Lung microvascular endothelial cell (primary cell): ENCODE measurements at places on chromosomes 3 and 15. TPM values are rescaled to one million over a fixed set of nuclear protein-coding genes. Genes with fewer than 3 reads are reported as not detected.

The SLC6A11 gene
- total RNA-seq = not detected in 2 replicates

DNA sequence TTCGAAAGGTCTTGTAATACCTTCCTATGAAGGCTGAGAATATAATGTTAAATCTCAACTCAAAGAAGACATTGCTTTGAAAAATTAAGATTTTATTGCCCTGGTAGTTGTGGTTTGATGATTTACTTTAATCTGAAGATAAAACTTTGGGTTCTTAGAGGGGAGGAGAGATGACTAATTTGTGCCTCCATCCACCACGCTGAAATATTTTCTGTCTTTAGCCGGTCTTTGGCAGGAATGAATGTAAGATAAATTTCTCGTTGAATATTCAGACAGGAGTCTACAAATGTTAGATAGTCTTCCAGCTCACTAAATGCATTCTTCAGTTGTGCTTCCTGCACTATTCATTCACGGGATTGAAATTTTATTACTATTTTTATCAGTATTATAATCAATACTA is 844.3 kb upstream of the NR2F2 start:
- DNase-seq = no peak

The TF gene
- total RNA-seq = 0.20 TPM in 1 of 2 replicates, not detected in the other

The ALG1L2 gene
- total RNA-seq = not detected in 2 replicates

- peak; percentile 36 for DNase-seq
Measured at GRCh38 chr3:178260887-178261565, 275.2 kb upstream of the KCNMB2 start.

The MYLK gene
- 2.8 and 21.6 TPM in 2 replicates for total RNA-seq
